ENCODE measurements at places on chromosomes 3 and 15.

DNA sequence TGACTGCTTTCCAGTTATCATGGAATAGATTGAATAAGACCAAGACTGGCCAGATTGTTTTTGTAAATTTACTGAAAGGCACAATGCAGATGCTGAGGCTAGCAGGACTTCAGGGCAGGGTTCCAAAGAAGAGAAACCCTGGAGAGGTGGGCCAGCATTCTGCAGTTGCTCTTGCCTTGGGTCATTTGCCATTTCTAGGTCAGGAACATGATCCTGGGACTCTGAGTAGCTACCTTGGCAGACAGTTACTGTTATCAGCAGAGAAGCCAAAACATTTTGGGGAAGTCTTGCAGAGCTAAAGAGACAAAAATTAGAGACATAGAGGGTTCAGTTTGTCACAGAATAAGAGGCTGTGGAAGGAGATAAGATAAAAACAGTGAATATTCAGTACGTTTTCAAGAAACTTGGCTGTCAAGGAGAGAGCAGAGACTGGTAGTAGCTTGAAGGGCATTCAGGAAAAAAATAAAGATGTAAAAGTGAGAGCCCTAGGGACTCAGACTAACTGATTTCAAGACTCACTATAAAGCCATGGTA is 46.8 kb upstream of the MYRIP start:
- no peak for DNase-seq

DNA sequence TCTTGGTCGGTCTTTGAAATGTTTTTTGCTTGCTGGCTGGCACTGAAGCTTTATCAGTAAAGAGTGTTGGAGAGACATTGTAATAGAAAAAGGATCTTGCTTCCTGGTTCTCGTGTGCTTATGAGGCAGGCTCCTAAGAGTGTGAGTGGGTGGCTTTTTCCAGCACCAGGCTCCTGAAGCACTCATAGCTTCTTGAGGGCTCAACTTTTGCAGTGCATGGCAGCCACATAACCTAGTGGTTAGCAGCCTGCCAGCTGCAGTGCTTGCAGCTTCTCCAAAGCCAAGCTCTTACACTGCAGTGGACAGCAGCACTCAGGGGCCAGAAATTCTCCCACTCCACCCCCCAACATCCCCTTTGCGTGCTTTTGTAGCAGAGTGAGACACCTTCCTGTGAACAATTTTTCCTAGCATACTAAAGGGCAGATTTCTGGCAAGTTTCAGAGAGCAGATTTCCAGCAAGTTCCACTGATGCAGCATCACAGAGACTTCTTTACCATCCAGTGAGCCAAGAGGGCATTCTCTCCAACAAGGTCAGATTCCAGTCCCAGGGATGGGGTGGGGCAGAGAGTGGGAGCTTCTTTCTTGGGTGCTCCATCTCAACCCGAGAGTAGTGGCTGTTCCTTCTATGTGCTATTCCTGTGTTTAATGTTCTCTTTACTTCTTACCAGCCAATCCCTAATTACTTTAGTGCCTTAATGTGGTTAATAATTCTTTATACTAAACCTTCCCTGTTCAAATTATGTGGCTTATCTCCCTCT is 15.8 kb upstream of the ARHGEF26 start:
- DNase-seq: no peak

DNA sequence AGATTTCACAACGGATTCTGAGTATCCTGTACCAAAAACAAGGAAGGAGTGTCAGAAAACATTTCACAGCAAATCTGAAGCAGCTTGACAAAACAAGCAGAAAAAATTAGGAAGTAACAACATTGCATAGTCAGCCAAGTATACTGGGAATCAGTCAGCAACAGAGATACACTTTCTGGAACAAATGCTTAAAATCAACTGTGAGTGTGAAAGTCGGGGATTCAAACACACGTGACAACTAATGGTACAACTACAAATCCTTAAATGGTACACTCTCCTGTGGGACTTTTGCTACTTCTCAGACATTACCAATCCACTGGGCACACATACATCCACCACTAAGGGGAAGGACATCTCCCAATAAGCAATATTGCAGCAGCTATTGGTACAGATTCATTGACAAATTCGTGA is 296.6 kb upstream of the MME start:
- no peak for DNase-seq

- no peak for DNase-seq
Measured at GRCh38 chr3:159487304-159487703, 501.3 kb upstream of the IL12A start.

DNA sequence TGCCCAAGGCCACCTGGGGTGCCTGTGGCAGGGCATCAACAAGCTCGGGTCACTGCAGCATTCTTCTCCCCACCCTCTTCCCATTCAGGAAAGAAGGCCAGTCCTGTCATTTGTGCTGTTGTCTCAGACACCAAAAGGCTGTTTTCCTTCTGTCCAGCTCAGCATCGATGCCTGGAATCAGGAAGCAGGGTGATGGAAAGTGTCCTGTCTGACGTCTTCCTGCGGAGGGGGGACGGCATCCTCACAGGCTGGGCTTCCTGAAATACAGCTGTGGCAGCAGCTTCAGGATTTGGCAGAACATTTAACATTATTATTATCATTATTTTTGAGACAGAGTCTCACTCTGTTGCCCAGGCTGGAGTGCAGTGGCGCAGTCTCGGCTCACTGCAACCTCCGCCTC is 33.0 kb upstream of the ANKDD1A start:
- DNase-seq: no peak

- no peak for DNase-seq
Measured at GRCh38 chr3:101020351-101021015, 27.3 kb upstream of the ABI3BP start.

DNA sequence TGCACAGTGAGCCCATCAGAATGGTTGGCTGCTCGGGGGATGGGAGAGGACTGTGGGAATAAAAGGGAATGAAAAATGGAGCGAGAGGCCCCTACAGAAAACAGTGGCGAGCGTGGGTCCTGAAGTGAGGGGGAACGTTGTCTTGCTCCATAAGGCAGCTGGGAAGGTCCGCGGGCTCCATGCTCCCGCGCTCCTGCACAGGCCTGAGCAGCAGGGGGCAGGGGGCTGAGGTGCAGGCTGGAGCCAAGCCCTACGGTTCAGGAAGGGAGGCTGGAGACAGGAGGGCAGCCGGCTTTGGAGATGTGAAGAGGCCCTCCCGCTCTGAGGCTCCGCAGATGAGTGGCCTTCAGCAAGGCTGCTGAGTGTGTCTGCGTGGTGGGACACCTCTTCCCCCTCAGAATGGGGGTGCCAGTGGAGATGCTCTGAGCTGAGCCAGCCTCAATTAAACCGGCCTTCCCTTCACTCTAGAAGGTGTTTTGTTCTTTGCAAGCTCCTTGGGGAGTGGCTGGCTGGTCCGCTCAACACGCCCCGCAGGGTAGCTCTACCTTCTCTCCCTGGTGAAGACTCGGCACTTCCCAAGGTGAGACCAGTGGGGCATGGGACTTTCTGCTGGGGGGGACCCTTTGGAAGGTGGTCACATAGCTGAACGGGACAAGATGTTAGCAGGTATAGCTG is 208.0 kb downstream of the XXYLT1 start:
- DNase-seq: no peak

GRCh38 chr3:108024146-108024850 is 66.5 kb downstream of the CD47 start:
- DNase-seq: no peak

DNA sequence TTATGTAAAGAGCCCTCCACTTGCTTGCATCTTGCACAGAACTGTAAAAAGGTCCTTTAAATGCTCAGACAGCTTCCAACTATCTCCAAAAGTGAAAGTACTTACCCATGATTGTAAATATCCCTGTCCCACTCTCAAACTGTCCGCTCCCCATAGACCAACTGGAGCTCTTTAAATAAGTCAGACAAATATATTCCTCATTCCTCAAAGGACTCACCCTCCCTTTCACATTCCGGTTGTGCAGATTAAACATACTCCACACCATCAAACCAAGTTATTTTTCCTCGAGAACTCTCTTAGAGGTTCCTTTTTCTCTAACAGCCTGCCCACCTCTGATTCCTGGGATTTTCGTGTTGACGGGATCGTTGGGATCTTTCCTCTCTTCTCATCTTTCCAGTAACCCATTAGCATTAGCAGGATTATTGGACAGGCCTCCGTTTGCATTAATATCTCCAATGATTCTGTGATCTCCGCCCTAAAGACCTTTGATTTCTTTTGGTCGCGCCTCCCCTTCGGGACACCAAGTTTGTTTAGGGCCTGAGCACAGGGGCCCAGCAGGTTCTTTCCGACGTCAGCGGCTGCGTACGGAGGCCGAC is 763 bp downstream of the GOLGB1 start:
- DNase-seq: no peak

GRCh38 chr15:31476866-31477265 is 150.2 kb downstream of the KLF13 start:
- no peak for DNase-seq

DNA sequence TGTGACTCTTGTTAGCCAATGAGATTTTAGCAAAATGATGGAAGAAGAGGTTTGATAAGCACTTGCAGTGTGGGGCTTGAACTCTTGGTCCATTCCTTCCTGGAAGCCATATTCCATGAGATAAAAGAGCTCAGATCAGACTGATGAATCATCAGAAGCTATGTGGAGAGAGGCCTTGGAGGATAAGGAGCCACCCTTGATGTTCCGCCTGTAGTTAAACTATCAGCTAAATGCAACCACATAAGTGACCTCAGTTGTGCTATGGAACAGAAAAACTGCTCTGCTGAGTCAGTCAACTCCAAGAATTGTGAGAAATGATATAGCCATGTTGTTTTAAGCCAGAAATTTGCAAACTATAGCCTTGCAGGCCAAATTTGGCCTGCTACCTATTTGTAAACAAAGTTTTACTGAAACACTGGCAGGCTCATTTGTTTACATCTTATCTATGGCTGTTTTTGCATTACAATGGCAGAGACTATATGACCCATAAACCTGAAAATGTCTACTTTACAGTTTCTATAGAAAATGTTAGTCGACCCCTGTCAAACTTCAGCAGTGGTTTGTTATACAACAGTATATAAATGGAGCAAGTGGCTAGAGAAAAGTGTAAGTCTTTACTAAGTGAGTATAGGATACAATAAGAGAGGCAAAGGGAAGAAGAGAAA is 27.6 kb upstream of the GAP43 start:
- DNase-seq: no peak

GRCh38 chr3:57093971-57094535 is 33.6 kb downstream of the SPATA12 start:
- no peak for DNase-seq

- DNase-seq: no peak
Measured at GRCh38 chr15:65553691-65554090, 23.4 kb downstream of the HACD3 start.

DNA sequence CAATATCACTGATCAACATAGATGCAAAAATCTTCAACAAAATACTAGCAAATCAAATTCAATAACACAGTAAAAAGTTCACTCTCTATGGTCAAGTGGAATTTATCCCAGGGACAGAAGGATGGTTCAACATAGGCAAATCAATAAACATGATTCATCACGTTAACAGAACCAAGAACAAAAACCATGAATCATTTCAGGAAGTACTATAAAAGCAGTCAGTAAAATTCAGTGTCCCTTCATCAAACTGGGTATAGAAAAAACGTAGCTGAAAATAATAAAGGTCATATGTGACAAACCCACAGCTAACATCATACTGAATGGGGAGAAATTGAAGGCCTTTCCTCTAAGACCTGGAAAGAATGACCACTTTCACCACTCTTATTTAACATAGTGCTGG is 172.1 kb downstream of the POLR2M start:
- no peak for DNase-seq

DNA sequence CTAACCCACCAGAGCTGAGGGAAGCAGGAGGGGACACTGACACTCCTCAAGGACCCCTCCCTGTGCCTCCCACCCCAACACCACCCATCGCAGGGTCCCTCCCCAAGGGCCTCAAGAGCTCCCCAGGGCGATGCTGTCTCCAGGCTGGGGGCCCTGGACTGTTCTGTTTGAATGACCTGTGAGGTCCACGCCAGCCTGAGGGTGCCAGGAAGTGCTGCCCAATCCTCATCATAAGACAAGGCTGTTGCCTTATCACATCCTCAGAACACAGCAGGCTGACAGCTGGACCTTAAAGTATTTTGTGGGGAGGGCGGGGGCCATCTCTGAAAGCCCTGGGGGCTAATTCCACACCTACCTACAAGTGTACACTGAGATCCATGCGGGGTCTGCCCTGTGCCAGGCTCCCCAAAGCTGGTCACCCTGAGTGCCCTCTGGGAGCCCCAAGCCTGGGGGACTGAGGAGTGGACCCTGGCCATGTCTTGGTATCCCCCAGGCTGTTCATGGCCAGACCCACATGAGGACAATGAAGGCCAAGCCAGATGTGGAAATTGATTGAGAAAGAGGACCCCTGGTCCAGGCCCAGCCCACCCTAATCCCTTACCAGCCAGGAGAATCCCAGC is 23.8 kb upstream of the GOLGA6C start:
- no peak for DNase-seq

GRCh38 chr15:53331328-53332190 is 427.9 kb downstream of the WDR72 start:
- no peak for DNase-seq

DNA sequence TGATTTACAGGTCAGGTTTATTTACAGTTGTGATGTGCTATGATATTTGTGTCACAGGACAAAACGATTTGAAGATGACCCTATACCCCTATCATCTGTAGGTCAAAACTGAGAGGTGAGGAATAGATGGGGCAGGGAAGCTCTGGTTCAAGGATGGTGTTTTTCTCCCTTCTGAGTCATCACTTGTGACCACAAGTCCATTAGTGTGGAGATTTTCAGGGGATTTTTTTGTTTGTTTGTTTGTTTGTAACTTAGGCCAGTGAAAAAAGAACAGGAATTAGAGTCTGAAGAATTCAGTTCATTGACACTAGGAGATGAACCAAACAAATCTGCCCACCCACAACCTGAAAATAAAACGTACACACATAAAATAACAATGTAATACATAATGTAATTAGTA is 62.7 kb upstream of the FAM98B start:
- no peak for DNase-seq

GRCh38 chr15:35966781-35967180 is 420.8 kb upstream of the DPH6 start:
- no peak for DNase-seq

DNA sequence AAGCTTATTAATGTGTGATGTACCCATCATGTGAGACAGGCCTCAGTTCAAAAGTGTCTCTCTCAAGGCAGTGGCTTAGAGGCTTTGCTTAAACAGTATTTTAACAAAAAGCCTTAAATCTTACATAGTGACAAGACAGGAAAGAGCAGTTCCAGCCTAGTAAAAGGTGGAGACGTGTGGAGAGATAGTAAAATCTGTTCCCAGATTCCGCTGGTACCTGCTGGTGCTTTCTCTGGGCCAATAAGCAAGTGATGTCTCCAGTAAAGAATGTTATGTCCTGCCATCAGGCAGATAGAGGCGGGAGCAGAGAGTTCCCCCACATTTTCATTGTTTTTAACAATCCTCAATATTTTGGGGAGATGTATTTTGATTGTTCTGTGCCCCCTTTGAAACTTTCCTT is 135.0 kb downstream of the VPS8 start:
- DNase-seq: no peak
